ENCODE measurements at places on chromosomes 2 and 18.

- H3K27me3 ChIP-seq: no peaks in the 10 kb centered on the region
- H3K27ac ChIP-seq: no peak overlapping the region
- H3K4me1 ChIP-seq: no peaks in the 10 kb centered on the region
- peaks cover 2% of the 10 kb centered on the region for H3K36me3 ChIP-seq
- DNase-seq: no peak
These were observed 204.2 kb downstream of the GBX2 start for GRCh38 chr2:235963853-235964577.

- no peaks in the 10 kb centered on the region for H3K27me3 ChIP-seq
- no peak for DNase-seq
- H3K4me1 ChIP-seq: peaks cover 1% of the 10 kb centered on the region
- H3K4me3 ChIP-seq: no peak overlapping the region
These were observed 101.5 kb upstream of the GPC1 start for GRCh38 chr2:240333985-240334384.

- no peak overlapping the region for H3K27ac ChIP-seq
- H3K27me3 ChIP-seq: no peaks in the 10 kb centered on the region
- no peak overlapping the region for H3K4me3 ChIP-seq
- DNase-seq: no peak
These were observed 1.8 kb downstream of the IL18RAP start for GRCh38 chr2:102424754-102425153.

GRCh38 chr18:50008306-50008705 is 186.6 kb downstream of the MYO5B start:
- no peak overlapping the region for H3K4me3 ChIP-seq
- H3K27ac ChIP-seq: no peak overlapping the region
- no peaks in the 10 kb centered on the region for H3K36me3 ChIP-seq
- no peak for DNase-seq
- no peaks in the 10 kb centered on the region for H3K27me3 ChIP-seq

DNA sequence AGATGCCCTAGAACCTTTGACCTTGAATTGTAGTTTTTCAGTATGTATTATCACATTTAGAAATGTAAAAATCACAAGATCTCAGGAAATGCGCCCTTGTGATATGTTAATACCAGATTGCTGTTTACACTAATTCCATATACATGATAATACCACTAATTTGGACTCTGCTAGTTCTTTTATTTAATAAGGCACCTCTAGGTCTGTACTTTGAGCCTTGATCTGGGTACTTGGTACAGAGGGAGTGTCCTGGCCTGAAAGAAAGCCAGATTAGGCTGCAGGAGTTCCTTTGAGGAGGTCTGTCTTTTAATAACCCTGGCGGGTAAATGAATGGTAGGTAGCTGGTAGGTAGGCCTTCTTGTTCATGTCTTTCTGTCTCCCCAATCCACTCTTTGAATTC is 26.3 kb downstream of the PLEKHA3 start:
- peaks cover 25% of the 10 kb centered on the region for H3K36me3 ChIP-seq
- H3K27ac ChIP-seq: no peak overlapping the region
- no peak overlapping the region for H3K4me3 ChIP-seq
- no peaks in the 10 kb centered on the region for H3K27me3 ChIP-seq

GRCh38 chr2:38057651-38058410 is 18.1 kb downstream of the CYP1B1 start:
- DNase-seq: no peak
- H3K27ac ChIP-seq: no peak overlapping the region
- no peak overlapping the region for H3K4me3 ChIP-seq
- no peaks in the 10 kb centered on the region for H3K27me3 ChIP-seq
- no peaks in the 10 kb centered on the region for H3K36me3 ChIP-seq
- H3K4me1 ChIP-seq: no peaks in the 10 kb centered on the region

GRCh38 chr2:220134756-220135534 is 507.5 kb downstream of the SLC4A3 start:
- no peak overlapping the region for H3K4me3 ChIP-seq
- no peak overlapping the region for H3K27ac ChIP-seq
- H3K27me3 ChIP-seq: no peaks in the 10 kb centered on the region

DNA sequence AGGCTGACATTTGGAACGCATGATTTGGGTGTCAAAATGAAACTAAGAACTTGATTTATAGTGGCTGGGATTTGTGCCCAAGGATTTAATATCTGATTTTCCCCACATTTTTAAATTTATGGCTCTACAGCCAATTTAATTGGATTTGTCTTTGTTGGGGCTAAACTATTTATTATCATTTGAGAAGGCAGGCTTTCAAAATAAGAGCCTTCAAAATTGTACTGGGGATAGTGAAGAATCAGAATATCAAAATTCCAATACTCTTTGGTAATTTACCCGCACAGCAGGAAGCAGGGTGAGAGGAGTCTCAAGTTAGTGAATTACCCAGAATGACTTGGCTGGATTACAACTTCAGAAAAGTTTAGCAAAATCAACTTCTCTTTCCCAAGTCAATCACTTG is 278.1 kb downstream of the LRATD1 start:
- no peaks in the 10 kb centered on the region for H3K36me3 ChIP-seq
- DNase-seq: no peak
- no peak overlapping the region for H3K27ac ChIP-seq
- no peaks in the 10 kb centered on the region for H3K27me3 ChIP-seq

DNA sequence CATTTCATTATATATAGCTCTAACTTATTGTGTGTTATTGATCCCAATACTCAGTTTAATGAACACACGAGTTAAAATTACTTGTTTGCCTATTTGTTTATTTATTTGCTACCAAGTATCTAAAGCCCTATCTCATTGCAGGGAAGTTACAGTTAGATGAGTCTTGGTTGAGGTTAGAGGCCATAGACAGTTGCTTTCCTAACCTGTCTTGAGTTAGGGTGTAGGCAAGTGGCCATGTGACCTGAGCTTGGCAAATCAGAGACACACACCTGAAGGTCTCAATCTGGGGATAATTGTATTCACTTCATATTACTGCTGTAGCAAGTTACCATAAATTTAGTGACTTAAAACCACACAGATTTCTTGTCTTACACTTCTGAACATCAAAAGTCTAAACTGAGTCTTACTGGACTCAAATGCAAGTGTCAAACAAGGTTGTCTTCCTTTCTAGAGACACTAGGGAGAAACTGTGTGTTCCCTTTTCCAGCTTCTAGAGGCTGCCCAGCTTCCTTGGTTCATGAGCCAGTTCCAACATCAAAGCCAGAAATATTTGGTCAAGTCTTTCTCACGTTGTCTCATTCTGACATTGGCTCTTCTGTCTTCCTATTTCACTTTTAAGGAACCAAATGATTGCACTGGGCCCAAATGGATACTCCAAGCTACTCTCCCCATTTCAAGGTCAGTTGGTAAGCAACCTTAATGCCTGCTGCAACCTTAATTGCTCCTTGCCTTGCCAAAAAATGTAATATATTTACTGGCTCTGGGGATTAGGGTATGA is 39.7 kb downstream of the COL3A1 start:
- H3K36me3 ChIP-seq: no peaks in the 10 kb centered on the region
- no peaks in the 10 kb centered on the region for H3K27me3 ChIP-seq
- H3K27ac ChIP-seq: no peak overlapping the region
- DNase-seq: no peak
- H3K4me3 ChIP-seq: no peak overlapping the region

- no peak overlapping the region for H3K27ac ChIP-seq
- no peak overlapping the region for H3K4me3 ChIP-seq
- no peaks in the 10 kb centered on the region for H3K4me1 ChIP-seq
- no peaks in the 10 kb centered on the region for H3K36me3 ChIP-seq
- DNase-seq: no peak
- no peaks in the 10 kb centered on the region for H3K27me3 ChIP-seq
These were observed 36.6 kb downstream of the TMEM177 start for GRCh38 chr2:119715409-119716283.

DNA sequence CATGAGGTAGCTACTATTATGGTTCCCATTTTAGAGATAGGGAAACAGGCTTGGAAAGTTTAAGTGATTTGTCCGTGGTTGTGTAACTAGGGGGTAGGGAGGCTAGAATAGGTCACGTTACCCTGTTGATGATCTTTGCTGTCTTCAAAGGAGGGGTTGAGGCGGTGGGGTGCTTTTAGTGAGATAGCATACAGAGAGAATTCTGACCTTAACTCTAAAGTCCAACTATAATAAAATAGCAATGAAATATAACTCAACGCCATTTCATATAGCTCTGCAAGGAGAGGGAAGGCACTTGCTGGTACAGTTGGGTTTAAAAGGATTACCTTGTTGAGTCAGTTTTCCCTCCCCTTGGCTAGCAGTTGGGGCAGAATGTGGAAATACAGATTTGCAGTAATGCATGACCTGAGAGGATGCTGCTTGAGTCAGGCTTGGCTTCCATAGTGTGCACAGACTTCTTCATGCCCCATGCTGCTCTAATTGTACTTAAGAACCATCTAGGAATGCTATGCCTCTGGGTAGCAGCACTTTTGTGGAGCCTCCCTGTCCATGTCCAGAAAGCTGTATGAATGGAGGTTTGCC is 143.9 kb downstream of the LTBP1 start:
- H3K4me3 ChIP-seq: no peak overlapping the region
- no peak overlapping the region for H3K27ac ChIP-seq
- peaks cover 3% of the 10 kb centered on the region for H3K4me1 ChIP-seq
- no peaks in the 10 kb centered on the region for H3K27me3 ChIP-seq
- no peaks in the 10 kb centered on the region for H3K36me3 ChIP-seq

- H3K27ac ChIP-seq: no peak overlapping the region
- H3K36me3 ChIP-seq: no peaks in the 10 kb centered on the region
- H3K4me3 ChIP-seq: no peak overlapping the region
- no peaks in the 10 kb centered on the region for H3K27me3 ChIP-seq
- H3K4me1 ChIP-seq: no peaks in the 10 kb centered on the region
These were observed 136.0 kb downstream of the PLCL1 start for GRCh38 chr2:197940382-197940781.

- no peaks in the 10 kb centered on the region for H3K27me3 ChIP-seq
- no peak overlapping the region for H3K4me3 ChIP-seq
- no peaks in the 10 kb centered on the region for H3K36me3 ChIP-seq
- no peak for DNase-seq
- H3K4me1 ChIP-seq: no peaks in the 10 kb centered on the region
These were observed 7.5 kb downstream of the CHRNA1 start for GRCh38 chr2:174756743-174757142.

DNA sequence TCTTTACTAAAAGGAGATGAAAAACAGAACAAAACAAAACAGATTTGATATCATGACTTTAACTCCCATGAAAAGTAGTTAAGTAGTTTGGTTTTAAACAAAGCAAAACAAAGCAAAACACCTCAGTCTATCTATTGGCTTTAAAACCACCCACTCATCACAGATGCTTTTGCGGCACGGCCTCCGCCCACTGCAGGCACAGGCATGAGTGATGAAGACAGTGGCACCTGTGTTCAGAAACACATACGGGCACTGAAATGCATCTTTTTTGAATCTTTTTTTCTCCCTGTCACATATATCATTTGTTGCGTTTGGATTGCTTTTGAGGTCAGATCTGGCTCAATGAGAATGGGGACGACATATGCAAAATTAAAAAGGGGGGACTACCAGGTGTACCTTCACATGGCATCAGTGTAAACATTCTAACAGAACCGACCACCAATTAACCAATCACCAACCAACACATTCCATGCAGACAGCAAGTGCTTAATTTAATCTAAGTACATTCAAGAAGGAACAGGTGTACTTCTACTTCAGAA is 147.4 kb upstream of the REV1 start:
- peaks cover 4% of the 10 kb centered on the region for H3K4me1 ChIP-seq
- no peak overlapping the region for H3K27ac ChIP-seq

- H3K4me3 ChIP-seq: no peak overlapping the region
- no peak overlapping the region for H3K27ac ChIP-seq
- no peaks in the 10 kb centered on the region for H3K4me1 ChIP-seq
- no peak for DNase-seq
- no peaks in the 10 kb centered on the region for H3K27me3 ChIP-seq
- H3K36me3 ChIP-seq: no peaks in the 10 kb centered on the region
These were observed 186.1 kb downstream of the ZFP36L2 start for GRCh38 chr2:43040084-43040854.

- peaks cover 3% of the 10 kb centered on the region for H3K4me1 ChIP-seq
- DNase-seq: peak; percentile 82
- peak overlapping the region; percentile 100 for H3K27ac ChIP-seq
- no peaks in the 10 kb centered on the region for H3K27me3 ChIP-seq
- no peaks in the 10 kb centered on the region for H3K36me3 ChIP-seq
These were observed 997 bp upstream of the TGIF1 start for GRCh38 chr18:3448838-3449511.

- DNase-seq: no peak
- H3K36me3 ChIP-seq: no peaks in the 10 kb centered on the region
- no peaks in the 10 kb centered on the region for H3K27me3 ChIP-seq
- no peak overlapping the region for H3K27ac ChIP-seq
- no peak overlapping the region for H3K4me3 ChIP-seq
These were observed 199.4 kb downstream of the NYAP2 start for GRCh38 chr2:225598897-225599296.
